ENCODE measurements at places on chromosomes 11 and 22.

GRCh38 chr22:42892571-42893316, 35.7 kb upstream of the ARFGAP3 start:
- peak overlapping the region; percentile 86 for H3K27ac ChIP-seq
- no peaks in the 10 kb centered on the region for H3K27me3 ChIP-seq
- DNase-seq: peak; percentile 61
- H3K4me3 ChIP-seq: no peak overlapping the region

- H3K27ac ChIP-seq: no peak overlapping the region
- DNase-seq: no peak
- no peaks in the 10 kb centered on the region for H3K4me1 ChIP-seq
- no peak overlapping the region for H3K4me3 ChIP-seq
These were observed 40.1 kb downstream of the BID start for GRCh38 chr22:17734187-17734586.

GRCh38 chr11:133790995-133791394, 54.3 kb downstream of the SPATA19 start:
- no peak for DNase-seq
- H3K4me1 ChIP-seq: no peaks in the 10 kb centered on the region
- H3K4me3 ChIP-seq: no peak overlapping the region
- peaks cover 12% of the 10 kb centered on the region for H3K27me3 ChIP-seq

GRCh38 chr22:44667829-44668189, 34.2 kb upstream of the PRR5 start:
- no peak for DNase-seq
- H3K27me3 ChIP-seq: no peaks in the 10 kb centered on the region
- peaks cover 73% of the 10 kb centered on the region for H3K4me1 ChIP-seq
- H3K27ac ChIP-seq: peak overlapping the region; percentile 87
- H3K36me3 ChIP-seq: no peaks in the 10 kb centered on the region

- H3K36me3 ChIP-seq: peaks cover 22% of the 10 kb centered on the region
- DNase-seq: no peak
- no peak overlapping the region for H3K4me3 ChIP-seq
These were observed 61.5 kb downstream of the AAMDC start for GRCh38 chr11:77882396-77882795.

DNA sequence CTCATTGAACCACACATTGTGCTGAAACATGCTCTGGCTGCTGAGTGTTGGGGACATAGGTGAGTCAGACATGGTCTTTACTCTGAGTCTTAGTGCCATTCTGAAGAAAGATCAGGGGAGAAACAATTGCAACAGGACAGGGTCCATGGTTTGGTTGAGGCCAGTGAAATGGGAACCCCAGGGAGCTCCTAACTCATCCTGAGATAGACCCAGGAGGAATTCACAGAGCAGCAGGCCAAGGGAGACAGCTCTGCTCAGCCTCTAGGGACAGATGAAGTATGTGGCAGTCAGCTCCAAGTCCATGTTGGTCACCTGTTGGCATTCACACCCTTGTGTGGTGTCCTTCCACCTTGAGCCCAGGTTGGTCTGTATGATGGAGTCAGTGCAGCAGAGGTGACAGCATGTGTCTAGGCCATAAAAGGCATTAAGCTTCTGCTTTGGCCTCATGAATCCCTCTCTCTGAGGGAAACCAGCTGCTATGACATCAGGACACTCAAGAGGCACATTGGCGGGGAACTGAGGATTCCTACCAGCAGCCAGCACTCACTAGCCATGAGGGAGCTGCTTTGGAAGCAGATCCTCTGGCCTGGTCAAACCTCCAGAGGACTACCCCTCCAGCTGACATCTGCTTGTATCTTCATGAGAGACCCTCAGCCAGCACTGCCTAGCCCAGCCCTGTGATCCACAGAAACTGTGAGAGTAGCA, 50.3 kb upstream of the MYEOV start:
- H3K36me3 ChIP-seq: no peaks in the 10 kb centered on the region
- no peak overlapping the region for H3K27ac ChIP-seq
- H3K4me3 ChIP-seq: no peak overlapping the region
- H3K4me1 ChIP-seq: no peaks in the 10 kb centered on the region
- no peaks in the 10 kb centered on the region for H3K27me3 ChIP-seq

GRCh38 chr22:27381960-27382742, 419.4 kb downstream of the MN1 start:
- no peak overlapping the region for H3K27ac ChIP-seq
- no peak overlapping the region for H3K4me3 ChIP-seq
- DNase-seq: no peak
- H3K36me3 ChIP-seq: no peaks in the 10 kb centered on the region
- no peaks in the 10 kb centered on the region for H3K4me1 ChIP-seq
- no peaks in the 10 kb centered on the region for H3K27me3 ChIP-seq

DNA sequence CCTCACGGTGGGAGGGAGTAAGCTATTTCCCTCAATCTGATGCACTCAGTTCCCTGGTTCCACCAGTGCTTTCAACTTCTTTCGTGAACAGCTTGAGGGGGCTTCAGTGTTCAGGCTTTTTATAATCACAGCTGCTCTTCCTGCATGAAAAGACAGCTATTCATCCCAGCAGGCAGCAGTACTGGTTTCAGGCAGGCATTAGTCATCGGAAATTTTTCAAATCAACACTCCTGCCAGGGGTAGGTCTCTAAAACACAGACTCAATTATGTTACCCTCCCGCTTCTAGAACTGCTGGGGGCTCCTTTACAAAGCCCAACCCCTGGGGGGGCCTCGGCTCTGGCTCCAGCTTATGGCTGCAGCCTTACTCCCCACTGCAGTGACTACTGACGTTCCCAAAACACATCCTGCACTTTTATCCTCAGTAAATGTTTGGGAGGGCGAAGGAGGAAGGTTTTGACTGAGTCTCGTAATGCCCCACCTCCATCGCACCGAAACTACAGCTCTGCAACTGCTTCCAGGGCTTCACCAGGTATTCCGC, 5.8 kb downstream of the POLDIP3 start:
- peaks cover 31% of the 10 kb centered on the region for H3K36me3 ChIP-seq
- peaks cover 97% of the 10 kb centered on the region for H3K4me1 ChIP-seq
- H3K27me3 ChIP-seq: no peaks in the 10 kb centered on the region
- DNase-seq: no peak
- peak overlapping the region; percentile 97 for H3K27ac ChIP-seq

All from stomach (tissue), 19 donors.